ENCODE measurements at places on chromosomes 6 and 20.

DNA sequence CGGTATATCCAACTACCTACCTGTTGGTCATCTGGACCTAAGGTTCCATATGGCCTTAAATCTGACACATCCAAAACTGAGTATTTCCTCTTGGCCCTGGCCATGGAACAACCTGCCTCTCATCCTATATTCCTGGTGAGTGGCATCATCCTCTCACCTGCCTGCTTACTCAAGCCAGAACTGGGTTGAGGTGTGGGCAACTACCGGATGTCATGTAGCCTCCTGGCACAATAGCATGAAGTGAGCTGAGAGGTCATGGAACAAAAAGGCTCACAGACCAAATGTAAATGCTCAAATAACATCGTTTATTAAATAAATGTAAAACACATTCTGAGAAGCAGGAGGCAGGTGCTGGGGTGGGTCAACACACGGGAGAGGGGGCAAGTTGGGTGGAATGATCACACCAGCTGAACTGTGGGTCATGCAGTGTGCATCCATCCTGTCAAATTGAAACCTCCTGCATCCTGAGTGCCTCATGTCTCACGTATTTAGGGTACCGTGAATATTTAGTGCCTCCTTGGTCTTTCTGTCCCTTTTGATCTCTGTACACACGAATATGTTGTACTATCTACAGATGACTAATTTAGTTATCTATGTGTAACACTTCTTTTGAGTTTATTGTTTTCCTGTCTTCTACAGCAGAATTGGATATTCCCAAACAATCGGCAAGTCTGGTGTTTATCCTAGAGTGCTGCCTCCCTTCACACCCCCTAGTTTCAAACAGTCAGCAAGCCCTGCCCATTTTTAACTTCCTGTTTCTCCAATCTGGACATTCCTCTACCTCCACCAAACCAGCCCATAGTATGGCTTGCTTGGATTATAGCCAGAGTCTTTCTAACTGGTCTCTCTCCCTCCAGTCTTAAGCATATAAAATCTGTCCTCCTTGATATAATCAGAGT, 7.9 kb upstream of the POU5F1 start:
- DNase-seq, result no peak

DNA sequence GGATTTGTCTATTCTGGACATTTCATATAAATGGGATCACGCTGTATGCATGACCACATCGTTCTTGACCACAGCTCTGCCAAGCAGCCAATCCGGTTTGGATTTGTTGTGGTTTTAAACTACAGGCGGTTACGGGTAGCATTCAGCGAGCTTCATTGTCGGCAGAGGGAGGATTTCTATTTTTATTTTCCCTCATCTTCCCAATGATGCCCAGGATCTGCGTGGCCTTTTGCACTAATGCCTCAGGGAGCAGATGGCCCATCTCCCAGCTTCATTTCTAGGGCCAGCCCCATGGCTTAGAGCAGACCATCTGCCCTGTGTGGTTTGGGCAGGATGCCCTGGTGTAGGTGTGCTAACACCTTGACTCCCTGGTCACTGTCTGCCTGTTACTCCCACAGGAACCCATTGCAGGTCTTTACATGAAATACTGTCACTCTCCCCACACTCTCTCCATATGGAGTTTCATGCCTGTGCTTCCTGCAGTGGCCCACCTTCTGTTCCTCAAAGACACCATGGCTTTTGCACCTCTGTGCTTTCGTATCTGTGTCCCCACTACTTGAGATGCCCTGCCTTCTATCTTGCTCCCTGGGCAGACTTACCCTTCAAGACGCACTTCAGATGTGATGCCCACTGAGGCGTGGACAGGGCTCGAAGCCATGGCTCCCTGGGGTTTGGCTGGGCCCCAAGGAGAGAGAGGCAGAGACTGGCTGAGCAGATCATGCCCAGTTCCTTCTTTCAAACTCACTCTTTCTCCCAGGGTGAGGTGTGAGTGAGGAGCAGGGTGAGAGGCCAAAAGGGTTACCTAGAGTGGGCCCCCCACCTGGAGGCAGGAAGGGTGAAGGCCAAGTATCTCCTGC, 26.0 kb downstream of the SDCBP2 start:
- DNase-seq, result no peak

- no peak for DNase-seq
Observed at GRCh38 chr20:64107736-64108457, 532 bp upstream of the NPBWR2 start.

GRCh38 chr20:11469795-11470435, 447.8 kb upstream of the BTBD3 start:
- no peak for DNase-seq

DNA sequence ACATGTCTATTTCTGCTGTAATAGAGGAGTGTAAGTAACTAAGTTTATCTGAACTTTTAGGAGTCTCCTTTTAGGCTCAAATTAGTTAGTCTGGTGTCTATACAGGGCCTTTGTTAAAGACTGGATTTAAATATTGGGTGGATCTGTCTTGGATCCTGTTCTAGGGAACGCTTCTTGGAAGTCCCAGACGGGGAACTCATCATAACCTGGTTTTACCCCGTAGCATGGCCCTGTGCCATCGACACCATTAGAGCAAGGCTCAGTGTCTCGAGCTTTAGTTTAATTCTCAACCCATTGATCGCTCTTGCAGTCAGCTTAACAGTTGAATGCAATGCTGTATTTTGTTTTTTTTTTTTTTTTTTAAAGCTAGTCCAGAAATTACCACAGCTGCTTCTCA, 89.9 kb downstream of the CARMIL1 start:
- DNase-seq, result no peak

DNA sequence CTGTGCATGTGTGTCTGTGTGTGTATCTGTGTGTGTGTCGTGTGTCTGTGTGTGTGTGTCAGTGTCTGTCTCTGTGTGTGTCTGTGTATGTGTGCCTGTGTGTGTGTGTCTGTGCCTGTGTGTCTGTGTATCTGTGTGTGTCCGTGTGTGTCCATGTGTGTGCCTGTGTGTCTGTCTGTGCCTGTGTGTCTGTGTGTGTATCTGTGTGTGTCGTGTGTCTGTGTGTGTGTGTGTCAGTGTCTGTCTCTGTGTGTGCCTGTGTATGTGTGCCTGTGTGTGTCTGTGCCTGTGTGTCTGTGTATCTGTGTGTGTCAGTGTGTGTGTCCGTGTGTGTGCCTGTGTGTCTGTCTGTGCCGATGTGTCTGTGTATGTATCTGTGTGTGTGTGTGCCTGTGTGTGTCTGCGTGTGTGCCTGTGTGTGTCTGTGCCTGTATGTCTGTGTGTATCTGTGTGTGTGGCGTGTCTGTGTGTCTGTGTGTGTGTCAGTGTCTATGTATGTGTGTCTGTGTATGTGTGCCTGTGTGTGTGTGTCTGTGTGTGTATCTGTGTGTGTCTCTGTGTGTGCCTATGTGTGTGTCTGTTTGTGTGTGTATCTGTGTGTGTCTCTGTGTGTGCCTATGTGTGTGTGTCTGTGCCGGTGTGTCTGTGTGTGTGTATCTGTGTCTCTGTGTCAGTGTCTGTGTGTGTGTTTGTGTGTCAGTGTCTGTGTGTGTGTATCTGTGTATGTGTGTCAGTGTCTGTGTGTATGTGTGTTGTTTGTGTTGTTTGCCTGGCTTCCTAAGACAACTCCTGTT, 11.6 kb downstream of the SNPH start:
- no peak for DNase-seq

- no peak for DNase-seq
Observed at GRCh38 chr20:1185316-1185741, 548 bp upstream of the TMEM74B start.

- no peak for DNase-seq
Observed at GRCh38 chr6:111970426-111970825, 83.5 kb upstream of the CCN6 start.

DNA sequence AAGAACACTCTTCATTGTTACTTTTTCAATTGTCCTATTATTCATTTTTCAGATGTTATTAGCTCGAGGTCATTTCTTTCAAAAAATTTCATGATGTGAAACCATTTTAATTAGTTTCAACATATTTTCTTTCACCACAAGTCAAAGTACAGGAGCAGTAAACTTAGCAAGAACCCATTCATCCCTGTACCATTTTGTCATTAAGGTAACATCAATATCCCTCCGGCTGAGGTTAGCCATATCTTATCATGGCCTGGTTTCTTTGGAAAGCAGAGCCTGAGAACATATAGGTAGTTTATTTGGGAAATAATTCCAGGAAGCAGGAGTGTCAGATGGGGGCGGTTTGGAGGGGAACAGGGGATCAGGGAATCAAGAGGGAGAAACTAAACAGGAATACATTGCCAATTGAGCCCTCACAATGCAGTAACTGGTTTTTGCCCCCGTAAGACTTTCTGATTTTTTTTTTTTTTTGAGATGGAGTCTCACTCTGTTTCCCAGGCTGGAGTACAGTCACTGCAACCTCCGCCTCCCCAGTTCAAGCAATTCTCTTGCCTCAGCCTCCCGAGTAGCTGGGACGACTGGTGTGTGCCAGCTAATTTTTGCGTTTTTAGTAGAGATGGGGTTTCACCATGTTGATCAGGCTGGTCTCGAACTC, 83.7 kb downstream of the MKKS start:
- DNase-seq, result no peak

DNA sequence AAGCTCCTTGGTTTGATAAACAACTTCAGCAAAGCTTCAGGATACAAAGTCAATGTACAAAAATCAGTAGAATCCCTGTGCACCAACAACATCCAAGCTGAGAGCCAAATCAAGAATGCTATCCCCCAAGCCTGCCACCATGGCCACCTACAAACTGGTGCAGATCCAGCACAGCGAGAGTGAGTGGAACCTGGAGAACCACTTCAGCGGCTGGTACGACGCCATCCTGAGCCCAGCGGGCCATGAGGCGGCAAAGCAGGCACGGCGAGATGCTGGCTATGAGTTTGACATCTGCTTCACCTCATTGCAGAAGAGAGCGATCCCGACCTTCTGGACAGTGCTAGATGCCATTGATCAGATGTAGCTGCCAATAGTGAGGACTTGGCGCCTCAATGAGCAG, 170.3 kb downstream of the KHDC1L start:
- no peak for DNase-seq

DNA sequence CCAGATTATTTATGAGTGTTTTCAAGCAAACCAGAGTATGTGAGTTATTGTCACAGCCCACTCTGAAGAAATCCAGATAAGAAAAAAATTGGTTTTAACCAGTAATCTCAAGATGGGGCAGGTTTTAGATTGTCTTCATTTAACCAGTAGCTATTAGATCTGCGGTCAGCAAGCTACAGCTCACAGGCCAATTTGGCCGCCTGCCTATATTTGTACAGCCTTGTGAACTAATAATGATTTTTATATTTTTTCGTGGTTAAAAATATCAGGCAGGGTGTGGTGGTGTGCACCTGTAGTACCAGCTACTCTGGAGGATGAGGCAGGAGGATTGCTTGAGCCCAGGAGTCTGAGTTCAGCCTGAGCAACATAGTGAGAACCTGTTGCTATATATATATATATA, 5.0 kb downstream of the FAM209B start:
- DNase-seq, result no peak

GRCh38 chr20:44501448-44501847, 20.4 kb downstream of the SERINC3 start:
- DNase-seq, result no peak

- no peak for DNase-seq
Observed at GRCh38 chr6:106147476-106147875, 61.3 kb downstream of the PRDM1 start.

- DNase-seq, result no peak
Observed at GRCh38 chr6:30814146-30815040, 69.9 kb upstream of the DDR1 start.

GRCh38 chr6:167735084-167735950, 91.4 kb upstream of the AFDN start:
- DNase-seq, result no peak

GRCh38 chr6:73078908-73079610, 146.2 kb downstream of the KHDC1L start:
- no peak for DNase-seq

- DNase-seq, result no peak
Observed at GRCh38 chr6:72032086-72032485, 145.7 kb downstream of the RIMS1 start.

- DNase-seq, result no peak
Observed at GRCh38 chr20:23331450-23332350, 18.9 kb upstream of the NXT1 start.

All from stimulated activated CD8-positive, alpha-beta memory T cell treated with anti-CD3 and anti-CD28 coated beads, Interleukin-15, amount 100 ng/mL, for 4 hours (primary cell).